Peyer's patch (tissue), 4 donors: ENCODE measurements at places on chromosomes 12 and 14.

- no peak for DNase-seq
These were observed 190.2 kb downstream of the TBX5 start for GRCh38 chr12:114215746-114216145.

DNA sequence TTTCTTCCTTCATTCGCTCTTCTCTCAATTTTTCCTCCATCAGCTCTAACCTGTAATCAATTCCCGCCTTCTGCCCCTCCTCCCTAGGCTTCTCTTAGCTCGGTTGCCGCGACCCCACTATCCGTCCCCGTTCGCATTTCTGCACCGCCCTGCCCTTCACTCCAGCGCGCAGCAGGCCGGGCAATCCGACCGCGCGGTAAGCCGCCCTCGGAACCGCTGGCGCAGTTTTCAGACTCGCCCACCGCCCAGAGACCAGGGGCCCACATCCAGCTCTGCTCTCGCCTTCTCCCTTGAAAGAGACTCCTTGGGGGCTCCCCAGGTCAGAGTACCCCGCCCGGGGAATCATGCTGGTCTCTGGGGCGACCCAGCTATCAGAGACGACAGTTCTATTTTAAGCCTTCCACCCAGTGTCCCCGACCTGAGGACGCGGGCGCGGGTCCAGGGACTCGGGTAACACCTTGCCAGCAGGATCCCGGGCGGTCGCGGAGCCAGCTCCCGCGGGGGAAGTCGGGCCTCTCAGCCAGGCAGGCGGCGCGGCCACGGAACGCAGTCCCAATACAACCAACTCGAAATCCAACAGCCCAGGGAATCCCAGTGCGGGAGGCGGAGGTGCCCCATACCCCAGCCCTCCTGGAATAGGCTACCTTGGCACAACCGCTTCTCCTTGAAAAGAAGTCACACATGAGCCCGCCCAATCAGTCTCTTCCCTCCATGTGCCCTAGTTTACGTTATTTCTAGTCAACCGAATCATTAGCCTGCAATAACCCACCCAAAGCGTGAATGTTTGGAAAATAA, 5.7 kb upstream of the SLC38A4 start:
- DNase-seq: peak; percentile 51

- no peak for DNase-seq
These were observed 14.5 kb upstream of the CERS5 start for GRCh38 chr12:50181691-50182090.

GRCh38 chr14:104723651-104724406, at the start of gene ADSS1:
Gene ADSS1, plus strand, starts transcription at chr14:104724229. Its CDS starts 42 bp downstream, at chr14:104724271.
- DNase-seq: peak; percentile 62

DNA sequence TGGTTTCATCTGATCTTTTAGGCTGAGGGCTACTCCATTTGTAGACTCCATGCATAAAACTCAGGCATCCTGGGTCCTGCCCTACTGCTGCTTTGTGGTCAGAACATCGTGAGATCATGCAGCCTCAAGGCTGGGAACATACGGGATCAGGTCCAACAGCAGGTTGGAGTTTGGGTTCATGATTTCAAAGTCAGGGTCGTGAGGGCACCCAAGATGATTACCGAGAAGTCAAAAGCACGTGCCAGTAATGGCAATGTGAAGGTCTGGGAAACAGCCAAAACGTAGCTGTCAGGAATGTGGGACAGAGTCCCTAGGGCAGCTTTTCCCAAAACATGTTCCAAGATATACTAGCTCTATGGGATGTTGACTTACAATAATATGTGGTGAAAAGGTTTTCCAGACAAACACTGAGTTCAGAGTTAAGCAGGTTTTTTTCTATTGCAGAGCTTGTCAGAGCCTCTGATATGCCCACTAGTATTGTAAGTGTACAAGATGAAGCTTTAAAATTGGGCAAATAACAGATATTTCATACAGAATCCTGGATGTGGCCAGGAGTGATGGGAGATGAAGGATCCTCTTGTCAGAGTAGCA, 130.3 kb upstream of the DNM1L start:
- DNase-seq: no peak

DNA sequence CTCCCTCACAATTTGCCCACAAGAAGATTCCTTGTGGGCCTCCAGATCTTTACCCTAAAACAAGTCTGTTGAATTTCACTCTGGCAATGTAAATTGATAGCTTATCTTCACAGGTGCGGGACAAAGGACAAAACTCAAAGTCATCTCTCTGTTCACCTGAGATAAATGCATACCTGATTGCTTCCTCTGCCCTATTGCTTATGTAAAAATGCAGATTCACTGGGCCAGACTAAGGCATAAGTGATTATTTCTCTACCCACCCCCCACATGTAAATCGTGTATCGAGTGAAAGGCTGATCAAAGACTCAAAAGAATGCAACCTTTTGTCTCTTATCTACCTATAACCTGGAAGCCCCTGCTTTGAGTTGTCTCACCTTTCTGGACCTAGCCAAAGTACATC, 316.8 kb downstream of the SSPN start:
- no peak for DNase-seq

DNA sequence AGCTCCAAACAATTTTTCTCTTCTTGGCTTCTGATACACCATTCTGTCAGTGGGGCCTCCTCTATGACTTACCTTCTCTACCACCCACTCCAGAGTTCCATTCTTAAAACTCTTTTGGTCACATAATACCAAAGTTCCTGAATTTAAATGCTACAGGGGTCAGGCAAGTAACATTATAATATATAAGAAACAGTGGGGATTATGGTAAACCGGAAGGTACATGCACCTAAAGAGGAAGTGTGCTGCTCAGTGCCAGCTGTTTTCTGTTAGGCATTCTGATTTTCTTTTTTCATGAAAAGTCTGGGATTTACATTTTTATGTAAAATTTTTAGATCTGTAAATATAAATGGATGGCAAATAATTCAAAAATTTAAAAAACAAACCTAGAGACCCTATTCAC, 39.9 kb downstream of the SOS2 start:
- DNase-seq: no peak

DNA sequence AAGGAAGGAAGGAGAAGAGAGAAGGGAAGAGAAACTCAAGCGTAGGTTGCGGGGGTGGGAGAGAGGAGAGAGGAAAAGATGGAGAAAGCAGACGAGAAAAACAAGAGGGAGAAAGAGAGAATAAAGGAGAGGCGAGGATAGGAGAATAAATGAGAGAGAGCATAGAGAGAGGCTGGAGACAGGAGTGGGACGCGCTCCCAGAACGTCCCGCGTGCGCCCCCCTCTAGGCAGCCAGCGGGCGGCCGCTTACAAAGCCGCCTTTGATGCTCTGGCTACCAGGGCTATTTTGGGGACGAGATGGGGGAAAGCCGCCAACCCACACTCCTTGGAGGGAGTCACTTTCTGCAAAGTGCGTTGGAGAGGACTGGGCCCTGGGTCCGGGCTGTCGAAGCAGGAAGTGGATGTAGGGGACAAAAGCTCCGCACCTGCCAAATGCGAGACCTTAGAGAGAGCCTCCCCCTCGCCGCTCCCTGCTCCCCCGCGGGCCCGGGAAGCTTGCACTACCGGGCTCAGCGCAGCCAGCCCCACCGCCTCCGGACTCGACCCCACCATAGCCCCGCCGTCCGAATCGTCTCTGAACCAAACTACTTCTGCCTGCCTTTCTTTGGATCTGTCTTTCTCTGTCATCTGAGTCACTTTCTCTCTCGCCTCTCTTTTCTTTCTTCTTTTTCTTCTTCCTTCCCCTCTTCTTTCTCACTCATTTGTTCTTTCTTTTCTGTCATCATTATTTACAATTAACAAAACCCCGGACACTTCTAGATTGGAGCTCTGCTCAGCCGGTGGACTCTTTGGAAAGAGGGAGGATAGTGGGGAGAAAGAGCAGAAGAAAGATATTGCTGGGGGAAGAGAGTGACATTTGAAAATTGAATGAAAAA, 8.0 kb downstream of the ASCL1 start:
- no peak for DNase-seq
